Upper lobe of left lung (tissue), 6 donors: ENCODE measurements at places on chromosomes 5 and 9. TPM values are rescaled to one million over a fixed set of nuclear protein-coding genes. Genes with fewer than 3 reads are reported as not detected.

DNA sequence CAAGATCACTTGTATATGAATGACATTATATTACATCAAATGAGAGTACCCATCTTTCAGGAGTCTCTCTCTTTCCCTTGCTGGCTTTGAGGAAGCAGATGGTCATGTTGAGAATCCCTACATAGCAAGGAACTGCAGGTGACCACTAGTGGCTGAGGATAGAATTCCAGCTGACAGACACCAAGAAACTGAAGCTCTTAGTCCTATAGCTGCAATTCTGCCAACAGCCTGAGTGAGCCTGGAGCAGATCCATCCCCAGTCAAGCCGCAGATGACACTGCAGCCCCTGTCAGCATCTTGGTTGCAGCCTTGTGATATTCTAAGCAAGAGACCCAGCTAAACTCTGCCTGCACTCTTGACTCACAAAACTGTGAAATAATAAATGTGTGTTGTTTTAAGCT, 531.5 kb downstream of the CSNK1G3 start:
- no peak for DNase-seq

- no peak for DNase-seq
Observed at GRCh38 chr5:56850423-56850822, 35.1 kb downstream of the MAP3K1 start.

DNA sequence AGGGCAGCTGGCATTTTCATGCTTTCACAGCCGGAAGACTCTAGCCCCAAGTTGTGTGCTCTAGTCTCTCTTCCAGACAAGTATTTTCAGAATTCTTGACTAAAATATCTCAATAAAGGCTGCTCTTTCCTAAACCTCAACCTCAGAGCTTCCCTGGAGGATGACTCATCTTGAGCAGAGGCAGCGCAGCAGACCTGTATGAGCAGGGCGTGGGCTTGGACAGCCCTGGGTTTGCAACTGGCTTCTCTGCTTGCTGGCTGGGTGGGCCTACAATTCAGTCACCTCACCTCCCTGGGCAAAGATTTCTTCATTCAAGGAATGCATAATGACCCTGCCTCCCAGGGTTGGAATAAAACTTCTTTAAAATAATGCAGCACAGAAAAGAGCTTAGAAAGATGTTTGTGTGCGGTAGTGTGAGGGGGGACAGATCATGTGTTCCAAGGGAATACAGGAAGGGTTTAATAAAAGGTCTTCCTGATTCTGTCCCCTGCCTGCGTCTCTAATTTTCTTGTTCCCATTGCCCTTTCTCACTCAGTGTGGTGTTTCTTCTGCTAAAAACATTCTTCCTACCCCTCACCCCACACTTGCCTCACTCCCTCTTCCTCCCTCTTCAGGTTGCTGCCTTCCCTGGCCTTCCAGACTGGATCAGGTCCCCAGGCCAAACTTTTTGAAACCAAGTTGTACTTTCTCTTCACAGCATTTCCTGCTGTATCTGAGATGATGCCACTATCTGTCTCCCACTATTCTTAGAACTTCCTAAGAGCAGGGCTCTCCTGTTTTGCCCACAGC, 39.4 kb upstream of the MAP1B start:
- no peak for DNase-seq

- DNase-seq: no peak
Observed at GRCh38 chr9:128321343-128321742, 904 bp downstream of the TRUB2 start.

GRCh38 chr5:142699184-142699720, 13.4 kb upstream of the FGF1 start:
- peak; percentile 85 for DNase-seq

Gene ZNF608
- 35.1 TPM for total RNA-seq

Gene ODF2
- total RNA-seq: 12.2 TPM

DNA sequence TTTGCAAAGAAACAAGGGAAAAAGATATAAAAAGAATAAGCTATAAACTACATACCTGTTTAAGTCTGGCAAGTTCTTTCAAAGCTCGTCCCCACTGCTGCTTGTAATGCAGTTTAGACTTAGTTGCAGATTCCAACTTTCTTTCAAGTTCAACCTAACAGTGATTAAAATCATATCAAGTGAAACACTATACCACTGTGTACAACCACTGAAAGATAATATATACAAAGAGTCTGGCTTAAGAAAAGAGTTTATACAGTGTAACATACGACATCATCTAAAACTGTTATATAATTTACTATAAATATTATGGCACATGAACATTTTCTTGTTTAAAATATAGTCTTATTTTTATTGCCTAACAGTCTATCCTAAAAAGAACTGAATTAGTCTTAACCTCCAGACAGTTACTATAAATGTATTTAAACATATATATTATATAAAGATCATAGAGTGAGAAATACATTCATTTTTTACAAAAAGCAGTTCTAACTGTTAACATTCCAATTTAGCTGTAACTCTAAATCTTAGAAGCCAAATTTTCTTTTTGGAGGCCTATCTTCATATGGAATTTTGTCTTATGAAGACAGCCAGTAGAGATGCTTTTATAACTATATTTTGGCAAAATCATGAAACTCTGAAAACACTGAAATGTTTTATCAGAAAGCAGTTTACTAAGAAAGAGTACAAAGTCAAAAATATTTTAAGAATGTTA, 58.6 kb downstream of the CEP120 start:
- DNase-seq: no peak

GRCh38 chr5:175436359-175436758, 7.6 kb downstream of the DRD1 start:
- DNase-seq: no peak
